ENCODE measurements at places on chromosomes 2 and 18. TPM values are rescaled to one million over a fixed set of nuclear protein-coding genes. Genes with fewer than 3 reads are reported as not detected.

The GPR35 gene
- 0.27 TPM for polyA plus RNA-seq

The GPR39 gene
- polyA plus RNA-seq, result 1.6 TPM

The LRPPRC gene
- 23.3 TPM for polyA plus RNA-seq

The ESPNL gene
- polyA plus RNA-seq, result 0.19 TPM

The TET3 gene
- polyA plus RNA-seq, result 1.3 TPM

The THSD7B gene
- polyA plus RNA-seq, result not detected

The IL1A gene
- polyA plus RNA-seq, result 0.14 TPM

The D2HGDH gene
- polyA plus RNA-seq, result 8.3 TPM

The MGAT4A gene
- polyA plus RNA-seq, result not detected

The SDC1 gene
- polyA plus RNA-seq, result 24.5 TPM

The DNAH6 gene
- polyA plus RNA-seq, result not detected

GRCh38 chr2:115163572-115163971 is 721.1 kb downstream of the DPP10 start:
- no peak overlapping the region for H3K4me3 ChIP-seq
- H3K36me3 ChIP-seq, result no peaks in the 10 kb centered on the region
- DNase-seq, result no peak
- H3K4me1 ChIP-seq, result no peaks in the 10 kb centered on the region

DNA sequence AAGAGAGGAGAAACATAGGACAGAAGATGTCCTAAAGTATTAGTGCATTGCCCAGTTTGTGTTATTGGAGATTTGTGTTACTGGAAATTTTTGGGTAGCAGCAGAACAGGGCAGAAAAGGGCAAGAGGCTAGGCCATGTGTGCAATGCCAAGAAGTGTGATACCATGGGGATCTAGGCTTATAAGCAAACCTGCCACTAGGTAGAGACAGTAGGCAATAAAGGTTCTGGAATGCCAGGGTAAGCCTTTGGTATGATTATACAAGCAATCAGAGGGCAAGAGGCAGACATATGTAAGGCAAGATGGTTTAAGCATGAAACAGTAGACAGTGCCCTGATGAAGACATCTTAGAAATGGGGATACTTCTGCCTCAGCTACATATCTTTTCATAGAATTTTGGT is 12.3 kb upstream of the CERS6 start:
- H3K27me3 ChIP-seq, result no peaks in the 10 kb centered on the region
- H3K4me1 ChIP-seq, result no peaks in the 10 kb centered on the region
- DNase-seq, result no peak
- H3K4me3 ChIP-seq, result no peak overlapping the region

DNA sequence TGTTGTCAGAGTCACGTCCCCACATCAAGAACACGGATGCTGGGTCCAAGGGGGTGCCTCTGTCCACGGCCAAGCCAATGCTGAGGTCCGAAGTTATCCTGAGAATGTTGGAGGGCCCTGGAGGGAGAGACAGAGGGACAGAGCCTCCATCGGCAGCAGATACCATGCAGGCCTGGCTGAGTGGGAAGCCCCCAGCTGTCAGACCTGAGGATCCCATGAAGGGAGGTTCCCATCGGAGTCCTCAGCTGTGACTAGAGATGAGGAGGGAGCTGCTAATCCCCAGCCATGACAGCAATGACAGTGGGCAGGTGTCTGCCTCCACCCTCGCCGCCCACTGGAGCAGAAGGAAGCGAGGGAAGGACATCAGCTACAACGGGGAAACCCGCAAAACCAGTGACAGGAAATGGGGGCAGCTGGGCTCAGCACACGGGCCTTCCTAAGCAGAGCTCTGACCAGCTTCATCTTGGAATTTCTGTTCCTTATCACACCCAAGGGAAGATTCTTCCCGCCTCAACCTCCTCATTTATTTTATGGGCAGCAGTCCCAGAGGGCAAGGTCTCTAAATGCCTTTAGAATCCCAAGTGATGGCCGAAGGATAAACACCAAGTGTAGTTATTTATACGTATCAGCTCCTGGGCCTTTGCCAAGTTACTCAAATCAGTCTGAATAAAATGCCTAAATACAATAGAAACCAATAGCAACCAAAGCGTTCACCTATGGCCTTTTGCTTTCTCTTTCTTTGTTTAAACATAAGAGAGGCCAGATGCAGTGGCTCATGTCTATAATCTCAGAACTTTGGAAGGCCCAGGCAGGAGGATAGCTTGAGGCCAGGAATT is 32.2 kb downstream of the FAM178B start:
- no peak overlapping the region for H3K27ac ChIP-seq
- no peak overlapping the region for H3K4me3 ChIP-seq
- H3K36me3 ChIP-seq, result no peaks in the 10 kb centered on the region
- no peak for DNase-seq

GRCh38 chr18:12659904-12660605 is 2.1 kb upstream of the SPIRE1 start:
- peak; percentile 75 for DNase-seq
- peaks cover 14% of the 10 kb centered on the region for H3K4me1 ChIP-seq
- no peaks in the 10 kb centered on the region for H3K36me3 ChIP-seq
- H3K27ac ChIP-seq, result no peak overlapping the region
- H3K27me3 ChIP-seq, result no peaks in the 10 kb centered on the region

- no peaks in the 10 kb centered on the region for H3K27me3 ChIP-seq
- no peak overlapping the region for H3K27ac ChIP-seq
- no peak overlapping the region for H3K4me3 ChIP-seq
Observed at GRCh38 chr2:213751446-213751845, 467.2 kb downstream of the SPAG16 start.

DNA sequence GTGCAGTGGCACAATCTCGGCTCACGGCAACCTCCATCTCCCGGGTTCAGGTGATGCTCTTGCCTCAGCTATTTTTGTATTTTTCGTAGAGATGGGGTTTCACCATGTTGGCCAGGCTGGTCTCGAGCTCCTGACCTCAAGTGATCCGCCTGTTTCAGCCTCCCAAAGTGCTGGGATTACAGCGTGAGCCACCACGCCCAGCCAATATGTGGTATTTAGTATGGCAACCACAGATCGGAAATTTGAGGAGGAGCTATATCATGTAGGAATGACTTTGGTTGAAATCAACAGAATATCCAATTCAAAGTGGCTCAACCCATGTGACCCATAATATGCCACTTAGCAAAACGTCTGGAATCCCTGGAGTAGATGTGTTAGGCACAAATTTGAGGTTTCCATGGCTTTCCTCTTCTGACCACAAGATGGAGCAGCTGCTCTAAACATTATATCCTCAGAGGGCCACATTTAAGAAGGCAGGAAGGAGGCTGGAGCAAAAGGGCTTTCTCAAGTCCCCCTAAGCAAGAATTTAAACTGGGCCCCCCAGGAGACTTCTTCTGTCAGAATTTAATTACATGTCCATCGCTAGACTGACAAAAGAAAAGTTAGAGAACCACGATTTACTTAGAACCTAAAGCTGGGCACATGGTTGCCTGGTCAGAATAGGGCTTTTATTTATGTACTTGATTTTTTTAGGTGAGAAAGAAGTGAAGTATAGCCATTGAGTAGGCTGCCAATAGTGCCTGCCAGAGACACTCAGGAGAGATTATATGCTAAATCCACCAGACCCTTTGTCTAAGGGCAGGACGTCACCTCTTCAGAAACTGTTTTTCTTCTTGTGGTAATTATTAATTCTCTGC is 49.6 kb upstream of the ITSN2 start:
- no peaks in the 10 kb centered on the region for H3K36me3 ChIP-seq
- H3K4me1 ChIP-seq, result no peaks in the 10 kb centered on the region
- H3K27me3 ChIP-seq, result peaks cover 8% of the 10 kb centered on the region
- no peak overlapping the region for H3K27ac ChIP-seq
- DNase-seq, result peak; percentile 82

DNA sequence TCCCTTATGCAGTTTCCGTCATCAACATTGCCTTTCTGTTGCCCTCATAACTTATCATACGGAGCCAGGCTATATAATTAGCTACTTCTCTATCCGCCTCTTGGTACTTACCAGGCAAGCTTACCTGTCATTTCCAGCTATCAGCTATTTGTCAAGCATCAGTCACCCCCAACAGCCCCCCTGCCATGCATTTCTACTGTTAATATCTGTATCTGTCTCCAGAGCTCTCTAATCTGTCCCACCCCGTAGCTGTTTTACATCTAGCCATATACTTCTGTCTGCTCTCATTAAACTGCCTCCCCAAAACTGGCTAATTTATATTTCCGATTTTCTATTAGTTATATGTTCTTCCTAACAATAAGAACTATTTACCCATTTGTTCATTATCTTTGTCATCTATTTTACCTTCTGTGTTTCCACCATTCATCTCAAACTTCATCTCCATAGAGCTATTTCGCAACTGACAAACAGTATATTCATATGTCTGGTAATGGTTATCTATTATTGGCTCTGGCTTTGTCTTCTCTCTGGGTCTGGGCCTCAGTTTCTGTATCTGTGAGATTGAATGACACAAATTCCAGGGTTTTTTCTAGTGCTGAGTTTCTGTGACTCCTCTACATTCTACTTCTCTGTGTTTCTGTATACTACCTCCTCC is 9.6 kb downstream of the EMX1 start:
- H3K4me1 ChIP-seq, result peaks cover 10% of the 10 kb centered on the region
- no peak for DNase-seq
- H3K36me3 ChIP-seq, result no peaks in the 10 kb centered on the region

- H3K27ac ChIP-seq, result no peak overlapping the region
- no peaks in the 10 kb centered on the region for H3K4me1 ChIP-seq
Observed at GRCh38 chr2:45190481-45190942, 181.3 kb upstream of the SIX2 start.

GRCh38 chr2:204670124-204670523 is 124.8 kb downstream of the PARD3B start:
- H3K27me3 ChIP-seq, result no peaks in the 10 kb centered on the region
- DNase-seq, result no peak
- H3K4me1 ChIP-seq, result peaks cover 25% of the 10 kb centered on the region
- no peak overlapping the region for H3K27ac ChIP-seq
- H3K4me3 ChIP-seq, result no peak overlapping the region

- peaks cover 25% of the 10 kb centered on the region for H3K4me1 ChIP-seq
- no peaks in the 10 kb centered on the region for H3K36me3 ChIP-seq
- no peaks in the 10 kb centered on the region for H3K27me3 ChIP-seq
- H3K27ac ChIP-seq, result no peak overlapping the region
Observed at GRCh38 chr2:143526498-143526897, 397.3 kb downstream of the ARHGAP15 start.

GRCh38 chr2:209191139-209191538 is 232.7 kb upstream of the MAP2 start:
- no peaks in the 10 kb centered on the region for H3K4me1 ChIP-seq
- no peaks in the 10 kb centered on the region for H3K36me3 ChIP-seq
- no peaks in the 10 kb centered on the region for H3K27me3 ChIP-seq
- no peak overlapping the region for H3K27ac ChIP-seq

DNA sequence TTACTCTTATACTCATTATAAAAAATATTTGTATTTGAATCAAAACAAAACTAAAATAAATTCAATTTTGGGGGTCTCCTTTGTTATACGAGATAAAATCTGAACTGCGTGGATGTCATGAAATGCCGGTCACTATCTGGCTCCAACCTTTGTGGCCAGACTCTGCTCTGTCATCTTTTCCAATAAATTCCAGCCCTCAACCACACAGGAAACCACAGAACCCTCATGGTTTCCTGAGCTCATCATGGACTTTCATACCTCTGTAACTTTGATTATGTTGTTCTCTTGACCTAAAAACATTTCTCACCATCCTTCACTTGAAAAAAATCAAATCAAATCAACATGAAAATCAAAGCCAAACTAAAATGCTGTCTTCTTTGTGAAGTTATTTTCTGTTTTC is 724.7 kb downstream of the METTL4 start:
- H3K4me3 ChIP-seq, result no peak overlapping the region
- no peak for DNase-seq
- no peaks in the 10 kb centered on the region for H3K36me3 ChIP-seq
- H3K27me3 ChIP-seq, result no peaks in the 10 kb centered on the region
- H3K4me1 ChIP-seq, result no peaks in the 10 kb centered on the region

- no peak for DNase-seq
- no peaks in the 10 kb centered on the region for H3K27me3 ChIP-seq
- H3K4me1 ChIP-seq, result peaks cover 10% of the 10 kb centered on the region
Observed at GRCh38 chr2:28635191-28635611, 116.4 kb upstream of the PPP1CB start.

DNA sequence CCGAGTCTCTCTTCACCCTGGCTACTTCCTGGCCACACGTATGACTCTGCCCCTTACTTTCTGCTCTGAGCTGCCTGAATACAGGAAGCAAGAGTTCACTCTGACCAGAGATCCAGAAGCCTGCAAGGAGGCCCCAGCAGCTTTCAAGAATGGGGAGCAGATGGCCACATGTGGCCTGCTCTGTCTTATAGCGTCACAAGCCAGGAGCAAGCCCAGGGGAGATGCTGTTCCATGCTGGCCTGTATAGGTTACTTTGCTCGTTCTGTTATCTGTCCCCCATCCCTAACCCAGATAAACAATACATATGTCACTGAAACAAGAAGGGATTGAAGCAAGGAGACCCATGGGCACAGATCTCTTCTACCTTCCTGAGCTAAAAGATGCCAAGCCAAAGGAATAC is 4.3 kb downstream of the PNKD start:
- peaks cover 16% of the 10 kb centered on the region for H3K4me1 ChIP-seq
- no peak overlapping the region for H3K4me3 ChIP-seq
- H3K27me3 ChIP-seq, result no peaks in the 10 kb centered on the region
- H3K27ac ChIP-seq, result no peak overlapping the region
- no peak for DNase-seq

DNA sequence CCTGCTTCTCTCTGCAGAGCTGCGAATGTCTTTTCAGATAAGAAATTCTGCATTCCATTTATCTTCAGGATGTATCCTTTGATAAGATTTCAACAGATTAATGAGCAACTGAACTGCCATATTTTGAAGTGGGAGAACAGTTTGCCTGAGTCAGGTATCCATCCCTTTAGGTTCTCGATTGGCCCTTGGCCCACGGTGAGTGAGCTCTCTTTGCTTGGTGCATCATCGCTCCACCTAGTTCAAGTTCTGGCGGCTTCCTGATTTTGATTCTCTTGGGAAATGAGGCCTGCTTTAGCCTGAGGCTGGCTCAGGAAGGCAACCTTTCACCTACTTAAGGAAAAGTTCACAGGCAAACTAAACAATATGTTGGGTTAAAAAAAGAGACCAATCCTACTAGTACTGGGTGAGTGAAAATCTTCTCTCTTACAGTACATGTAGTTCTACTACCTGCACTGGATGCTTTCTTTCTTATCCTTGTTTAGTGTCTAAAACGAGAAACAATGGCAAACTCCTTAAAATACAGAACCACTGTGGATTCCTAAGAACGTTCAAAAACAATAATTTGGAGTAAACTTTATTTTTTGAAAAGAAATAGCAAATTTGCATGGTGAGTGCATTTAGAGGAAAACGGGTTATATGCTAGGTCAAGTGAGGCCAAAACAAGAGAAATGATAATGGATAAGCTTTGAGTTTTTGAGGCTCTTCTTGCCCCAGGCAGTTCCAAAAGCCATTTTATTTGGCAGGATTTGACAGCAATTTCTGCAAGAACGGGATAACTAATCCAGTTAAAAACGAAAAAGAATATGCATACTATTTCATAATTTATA is 837 bp upstream of the ACSL3 start:
- no peaks in the 10 kb centered on the region for H3K36me3 ChIP-seq
- peak overlapping the region; percentile 62 for H3K27ac ChIP-seq
- H3K4me3 ChIP-seq, result peak overlapping the region; percentile 81
- H3K4me1 ChIP-seq, result peaks cover 37% of the 10 kb centered on the region
- no peaks in the 10 kb centered on the region for H3K27me3 ChIP-seq
- peak; percentile 70 for DNase-seq

Measured in GM23248 (cell line).